ENCODE measurements at places on chromosomes 11 and 22.

DNA sequence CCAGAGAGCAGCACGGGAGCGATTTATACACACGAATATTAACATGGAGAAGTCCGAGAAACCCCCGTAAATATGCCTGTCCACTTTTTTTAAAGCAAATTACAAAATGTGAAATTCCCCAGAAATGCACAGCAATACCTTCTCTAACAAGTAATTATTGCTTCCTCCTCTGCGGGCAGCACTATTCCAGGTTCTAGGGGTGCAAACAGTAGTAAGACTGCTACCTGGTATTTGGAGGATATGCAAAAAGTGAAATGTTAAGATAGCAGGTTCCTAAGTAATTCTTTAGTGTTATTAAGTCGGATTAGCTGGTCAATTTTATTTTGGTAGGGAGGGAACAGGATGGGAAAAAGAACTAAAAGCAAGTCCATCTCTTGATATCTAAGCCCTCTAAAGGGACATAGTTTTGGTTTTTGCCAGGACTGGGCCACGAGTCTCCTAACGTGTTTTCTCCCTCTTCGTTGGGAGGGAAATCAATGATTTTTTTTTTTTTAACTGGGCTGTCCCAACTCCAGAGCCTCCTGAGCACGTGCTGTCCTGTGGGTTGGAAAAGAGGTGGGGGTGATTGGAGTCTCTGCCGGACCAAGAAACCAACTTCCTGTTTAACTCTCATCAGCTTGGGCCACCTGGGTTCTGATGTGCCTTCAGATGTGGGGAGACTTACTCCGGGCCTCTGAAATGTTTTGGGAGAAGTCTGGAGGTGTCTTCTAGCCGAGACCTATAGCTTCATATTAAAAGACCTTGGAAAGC, 1.7 kb upstream of the XBP1 start:
- DNase-seq: no peak

- no peak for DNase-seq
These were observed 269.9 kb upstream of the SORL1-AS1 start for GRCh38 chr11:121722431-121723245.

DNA sequence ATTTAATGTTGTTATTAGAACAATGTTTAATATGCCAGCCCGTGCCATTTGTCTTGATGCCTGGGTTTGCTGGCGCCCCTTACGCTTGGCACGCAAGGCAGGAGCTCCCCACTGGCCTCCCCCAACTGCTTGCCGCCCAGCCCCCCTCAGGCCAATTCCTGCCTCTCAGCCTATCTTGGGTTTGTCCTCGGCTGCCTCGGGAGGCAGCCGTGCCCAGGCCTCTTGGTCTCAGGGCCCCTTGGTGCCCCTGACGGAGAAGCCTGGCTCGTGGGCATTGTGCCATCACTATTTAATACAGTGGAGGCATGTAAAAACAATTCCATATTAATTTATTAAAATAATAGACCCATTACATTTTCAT, 119.8 kb downstream of the KCNQ1OT1 start:
- no peak for DNase-seq

DNA sequence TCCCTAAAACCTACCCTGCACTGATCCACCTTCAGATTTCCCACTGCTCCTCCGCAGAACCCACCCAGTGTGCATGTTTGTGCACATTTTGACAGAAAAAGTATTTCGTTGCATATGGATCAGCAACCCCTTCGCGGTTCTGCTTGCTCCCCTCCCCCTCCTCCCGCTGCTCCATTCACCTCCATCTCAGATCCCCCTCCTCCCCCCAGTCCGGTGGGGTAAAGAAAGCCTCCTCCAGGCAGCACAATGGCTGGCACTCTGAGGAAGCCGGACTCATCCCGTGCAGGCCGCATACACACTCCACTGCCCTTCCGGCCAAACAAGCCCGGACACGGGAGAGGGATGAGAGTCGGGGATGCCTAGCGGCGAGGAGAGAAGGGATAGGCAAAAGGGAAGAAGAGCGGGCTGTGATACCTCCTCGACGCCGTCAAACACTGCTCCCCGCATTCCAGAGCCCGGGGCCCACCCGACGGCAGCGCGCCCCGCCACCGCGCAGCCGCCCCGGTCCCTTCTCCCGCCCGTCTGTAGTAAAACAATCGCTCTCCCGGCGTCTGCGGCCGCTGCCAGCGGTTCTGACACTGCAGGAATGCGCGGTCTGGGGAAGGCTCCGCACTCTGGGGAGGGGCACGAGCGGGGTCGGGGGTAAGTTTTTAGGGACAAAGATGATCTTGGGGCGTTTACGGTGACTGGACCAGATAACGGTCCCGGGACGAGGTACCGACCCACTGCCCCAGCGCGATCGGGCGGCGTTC, 915 bp downstream of the FEZ1 start:
- DNase-seq: no peak

GRCh38 chr11:42778193-42778592, 533.6 kb upstream of the API5 start:
- DNase-seq: peak; percentile 8

- no peak for DNase-seq
These were observed 274.3 kb upstream of the C11orf87 start for GRCh38 chr11:109147726-109148125.

DNA sequence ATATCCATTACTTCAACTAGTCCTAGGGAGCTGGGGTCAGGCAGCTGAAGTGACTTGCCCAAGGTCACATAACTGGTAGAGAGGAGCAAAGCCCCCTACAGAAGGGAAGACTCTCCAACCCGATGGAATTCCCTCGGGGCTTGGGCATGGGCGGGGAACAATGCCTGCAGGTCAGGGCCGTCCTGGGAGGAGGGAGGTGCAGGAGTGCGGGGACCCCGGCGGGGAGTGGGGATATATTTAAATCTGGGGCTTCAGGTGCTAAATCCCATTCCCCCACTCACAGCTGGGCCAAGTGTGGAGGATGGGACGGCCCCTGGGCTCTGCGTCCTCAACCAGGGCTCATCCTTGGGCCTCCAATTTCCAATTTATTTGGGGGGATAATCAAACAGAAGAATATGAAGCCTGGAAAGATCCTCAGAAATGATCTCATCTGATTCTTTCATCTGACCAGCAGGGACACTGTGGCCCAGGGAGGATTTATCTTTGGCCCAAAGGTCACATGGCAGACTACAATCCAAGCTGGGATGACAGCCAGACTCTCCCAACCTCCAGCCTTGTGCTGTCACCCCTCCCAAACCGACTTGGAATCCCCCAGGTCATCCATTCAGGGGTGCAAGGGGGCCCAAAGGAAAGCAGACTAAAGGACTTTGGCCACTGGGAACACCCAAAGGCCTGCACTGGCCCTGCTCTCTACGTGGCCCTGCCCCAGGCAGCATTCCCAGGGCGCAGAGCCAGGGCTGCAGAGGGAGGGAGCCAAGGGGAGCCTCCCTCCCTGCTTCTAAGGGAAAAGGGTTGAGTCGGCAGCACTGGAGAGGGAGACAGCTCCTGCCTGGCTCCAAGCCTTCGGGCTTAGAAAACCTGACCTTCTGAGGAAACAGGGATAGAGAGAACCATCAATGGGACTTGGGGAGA, 8.7 kb upstream of the C1QTNF6 start:
- DNase-seq: no peak

DNA sequence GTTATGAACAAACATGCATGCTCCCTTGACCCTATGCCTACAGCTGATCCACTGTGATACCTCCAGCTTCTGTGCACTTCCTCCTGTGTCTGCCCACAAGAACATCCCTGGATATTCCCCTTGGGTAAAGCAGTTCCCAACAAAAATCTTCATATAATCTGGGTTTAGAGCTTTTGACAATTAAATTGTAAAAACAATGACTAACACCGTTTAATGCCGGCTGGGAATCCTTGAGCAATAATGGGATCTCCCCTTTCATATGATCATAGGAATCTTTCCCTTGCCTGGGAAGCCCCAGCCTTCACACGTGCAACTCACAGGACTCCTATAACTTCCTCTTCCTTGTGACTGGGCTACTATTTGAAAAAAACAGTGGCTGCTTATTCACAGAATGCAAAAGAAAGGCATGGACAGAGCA, 6.3 kb upstream of the ZC3H12C start:
- no peak for DNase-seq

DNA sequence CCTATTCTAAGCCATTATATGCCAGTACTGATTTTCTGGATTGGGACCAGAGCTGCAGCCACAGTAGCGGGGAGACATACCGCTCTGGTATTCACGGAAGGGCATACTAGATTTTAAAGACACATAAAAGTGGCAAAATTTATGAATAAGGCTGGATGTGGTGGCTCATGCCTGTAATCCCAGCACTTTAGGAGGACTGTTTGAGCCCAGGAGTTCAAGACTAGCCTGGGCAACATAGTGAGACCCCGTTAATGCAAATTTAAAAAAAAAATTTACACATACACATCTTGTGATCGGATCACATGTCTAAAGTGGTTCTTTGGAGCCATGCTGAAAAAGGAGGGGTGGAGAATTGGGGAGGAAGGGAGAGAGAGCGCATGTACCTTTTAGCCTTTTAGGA, 9.0 kb downstream of the RPL27A start:
- DNase-seq: no peak

DNA sequence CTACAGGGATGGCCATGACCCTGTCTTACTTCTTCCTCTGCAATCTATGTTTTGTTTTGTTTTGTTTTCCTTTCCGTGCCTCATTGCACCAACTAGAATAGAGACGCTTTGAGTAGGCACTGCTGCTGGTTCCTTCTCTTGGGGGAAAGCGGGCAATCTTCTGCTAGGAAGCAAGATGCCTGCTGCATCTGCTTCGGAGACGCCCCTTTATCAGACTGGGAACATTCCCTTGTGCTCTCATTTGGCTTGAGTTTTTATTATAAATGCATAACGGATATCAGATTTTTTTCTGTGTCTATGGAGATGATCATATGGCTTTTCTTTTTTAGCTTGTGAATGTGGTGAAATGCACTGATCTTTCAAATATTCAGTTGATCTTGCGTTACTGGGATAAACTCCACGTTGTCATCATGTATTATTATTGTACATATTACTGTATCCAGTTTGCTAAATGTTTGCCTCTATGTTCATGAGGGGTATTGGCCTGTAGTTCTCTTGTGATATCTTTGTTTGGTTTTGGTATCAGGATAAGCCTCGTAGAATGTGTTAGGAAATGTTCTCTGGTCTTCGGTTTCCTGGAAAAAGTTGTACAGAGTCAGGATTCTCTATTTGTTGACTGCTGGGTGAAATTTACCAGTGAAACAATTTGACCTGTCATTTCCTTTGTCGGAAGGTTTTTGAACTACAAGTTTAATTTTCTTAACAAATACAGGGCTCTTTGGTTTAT, 23.4 kb upstream of the KRTAP5-6 start:
- no peak for DNase-seq

DNA sequence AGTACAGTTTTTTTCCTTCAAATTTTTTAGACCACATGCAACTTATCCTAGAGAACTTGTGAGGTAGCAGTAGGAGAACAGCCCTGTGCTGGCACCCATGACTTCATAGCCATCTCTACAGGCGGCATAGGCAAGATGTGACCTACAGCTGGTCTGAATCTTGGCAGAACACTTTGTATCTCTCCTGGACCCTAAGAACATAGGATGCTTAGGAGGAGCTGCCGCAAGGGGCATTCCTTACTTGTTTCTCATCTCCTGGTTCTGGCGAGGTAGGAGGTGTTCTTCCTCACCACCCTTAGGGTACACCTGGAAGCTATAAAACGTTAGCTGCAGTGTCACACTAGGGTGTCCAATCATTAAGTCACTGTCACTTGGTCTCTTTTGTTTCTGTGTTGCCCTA, 16.4 kb downstream of the CWC15 start:
- DNase-seq: no peak

- DNase-seq: no peak
These were observed 26.1 kb upstream of the IGSF9B start for GRCh38 chr11:133982876-133983275.

DNA sequence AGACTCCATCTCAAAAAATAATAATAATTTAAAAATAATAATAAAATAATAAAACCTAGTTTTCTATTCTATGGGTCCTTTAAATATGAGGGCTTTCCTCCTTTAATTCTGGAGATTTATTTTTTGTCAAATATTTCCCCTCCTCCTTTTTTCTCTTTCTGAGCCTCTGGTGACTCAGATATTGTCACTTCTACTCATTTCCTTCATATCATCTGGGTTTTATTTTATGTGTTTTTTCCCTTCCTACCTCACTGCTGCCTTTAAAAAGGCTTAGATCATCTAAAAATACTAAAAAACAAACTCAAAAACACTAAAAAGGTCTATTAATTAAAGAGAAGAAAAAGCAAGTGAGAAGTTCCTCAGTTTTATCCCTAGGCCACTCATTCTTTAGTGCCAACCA, 138.9 kb downstream of the SPON1 start:
- DNase-seq: peak; percentile 24

GRCh38 chr11:117625237-117625636, 171.8 kb downstream of the DSCAML1 start:
- DNase-seq: no peak

DNA sequence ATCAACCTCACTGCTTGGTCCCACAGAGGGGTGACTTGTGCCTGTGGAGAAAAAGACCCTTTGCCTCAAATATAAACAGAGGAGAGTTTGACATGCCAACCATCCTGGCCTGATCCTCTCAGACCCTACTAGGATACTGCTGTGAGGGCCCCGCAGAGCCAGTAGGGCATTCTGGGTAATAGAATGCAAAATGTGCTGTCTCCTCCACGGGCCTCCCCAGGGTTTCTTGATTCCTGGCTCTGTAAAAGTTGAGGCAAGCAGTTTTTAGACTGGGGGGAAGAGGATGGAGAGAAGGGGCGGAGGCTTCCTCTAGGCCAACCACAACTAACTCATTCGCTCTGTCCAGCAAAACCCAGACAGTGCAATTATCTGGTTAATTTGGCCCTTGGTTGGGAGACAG, 81.7 kb downstream of the SYN3 start:
- no peak for DNase-seq

DNA sequence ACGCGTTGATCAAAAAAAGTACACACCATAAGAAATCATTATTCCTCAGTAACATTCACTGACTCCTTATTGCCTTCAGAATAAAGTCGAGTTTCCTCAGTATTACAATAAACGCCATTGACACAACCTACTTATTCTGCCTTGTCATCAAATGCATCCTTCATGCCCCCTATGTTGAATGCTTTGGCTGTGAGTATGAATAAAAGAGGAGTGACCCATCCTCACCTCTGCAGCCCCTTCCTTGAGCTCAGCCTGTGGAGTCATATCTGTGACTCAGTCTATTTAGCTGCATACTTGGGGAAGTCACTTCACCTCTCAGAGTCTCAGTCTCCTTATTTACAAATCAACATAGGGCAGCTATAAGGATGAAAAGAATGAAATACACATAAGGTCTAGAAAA, 65.1 kb downstream of the USP35 start:
- peak; percentile 50 for DNase-seq

DNA sequence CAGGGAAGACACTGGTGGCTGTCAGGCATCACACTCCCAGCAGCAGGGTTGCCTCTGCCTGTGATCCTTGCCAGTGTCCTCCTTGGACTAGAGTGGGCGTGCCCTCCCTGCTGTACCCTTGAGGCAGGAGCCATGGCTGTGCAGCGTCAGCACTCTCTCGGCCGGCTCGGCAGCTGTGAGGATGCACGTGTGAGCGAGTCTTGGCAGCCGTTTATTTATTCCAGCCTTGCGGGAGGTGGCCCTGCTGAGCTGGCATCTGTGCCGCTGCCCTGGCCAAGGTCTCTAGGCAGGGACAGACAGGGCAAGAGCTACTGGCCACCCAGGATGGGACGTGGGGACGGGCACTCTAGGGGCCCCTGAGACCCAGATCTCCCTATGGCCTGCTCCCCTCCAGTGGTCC, 33.9 kb downstream of the TSPAN4 start:
- DNase-seq: no peak

GRCh38 chr11:93464927-93465540, 78.2 kb downstream of the SMCO4 start:
- DNase-seq: no peak
